ENCODE measurements at places on chromosomes 2 and 18.

DNA sequence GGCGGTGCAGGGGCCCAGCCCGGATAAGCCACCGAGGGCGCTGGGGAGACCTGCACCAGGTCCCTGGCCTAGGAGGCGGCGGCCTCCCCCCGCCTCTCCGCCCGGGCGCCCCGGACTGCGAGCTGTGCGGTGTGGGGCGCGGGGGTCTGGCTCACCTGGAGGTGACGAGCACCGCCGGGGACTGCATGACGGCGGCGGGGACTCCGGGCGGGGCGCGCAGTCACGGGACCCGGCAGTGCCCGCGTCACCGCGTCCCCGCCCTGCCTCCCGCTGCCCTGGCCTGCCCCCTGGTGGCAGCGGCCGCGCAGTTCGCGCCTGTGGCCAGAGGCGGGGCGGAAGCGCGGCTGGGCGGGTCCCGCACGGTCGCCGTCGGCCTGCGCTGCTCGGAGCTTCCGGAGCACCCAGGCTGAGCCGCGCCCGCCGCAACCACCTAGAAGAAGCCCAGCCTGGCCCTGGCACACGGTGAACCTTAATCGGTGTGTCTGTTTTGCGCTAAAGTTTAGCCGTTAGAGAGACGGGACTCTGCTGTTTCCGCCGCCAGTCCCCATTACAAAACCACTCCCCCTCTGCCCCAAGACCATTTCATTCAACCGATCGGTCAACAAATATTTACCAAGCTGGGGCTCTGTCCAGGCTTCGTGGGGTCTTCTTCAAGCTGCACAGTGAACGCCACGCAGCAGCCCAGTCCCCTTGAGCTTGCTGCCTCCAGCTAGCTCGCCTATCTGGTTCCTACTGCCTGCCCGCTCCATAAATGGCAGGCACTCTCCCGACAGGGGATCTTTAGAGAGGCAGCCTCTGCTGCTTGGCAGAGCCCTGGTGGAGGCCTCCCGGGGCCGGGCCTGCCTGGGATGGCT, at the start of gene HS1BP3:
TSS of gene HS1BP3 (minus strand) at position 222 of the 854 bp plus-strand sequence. CDS start at position 187, 35 bp downstream.
- DNase-seq = peak; percentile 71

GRCh38 chr18:22349317-22349898, 68.3 kb downstream of the CTAGE1 start:
- DNase-seq = no peak

DNA sequence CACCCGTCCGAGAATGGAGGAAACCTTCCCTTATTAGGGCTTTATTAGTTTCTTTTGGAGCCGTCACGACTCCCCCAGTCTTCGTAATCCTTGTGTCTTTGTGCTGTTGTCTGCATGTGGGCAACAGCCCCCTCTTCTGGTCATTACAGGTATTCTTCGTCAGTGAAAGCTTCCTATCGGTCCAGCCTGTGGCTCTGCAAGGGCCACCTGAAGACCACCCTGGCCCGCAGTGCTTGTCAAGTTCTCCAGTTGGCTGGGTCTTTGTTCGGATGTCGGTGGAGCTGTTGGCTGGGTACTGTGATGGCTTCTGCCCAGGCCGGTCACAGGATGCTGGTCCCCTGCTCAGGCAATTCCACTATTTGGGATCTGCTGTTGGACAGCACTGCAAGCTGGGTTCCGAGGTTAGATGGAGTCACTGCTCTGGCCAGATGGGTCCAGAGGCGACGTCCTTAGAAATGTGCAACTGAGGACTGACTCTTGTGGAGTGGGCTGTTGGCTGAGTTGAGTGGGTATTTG, 19.2 kb downstream of the E2F6 start:
- peak; percentile 17 for DNase-seq

GRCh38 chr2:83894976-83895375, 564.1 kb downstream of the SUCLG1 start:
- DNase-seq = no peak

GRCh38 chr18:8967573-8967972, 134.9 kb upstream of the NDUFV2 start:
- DNase-seq = no peak

GRCh38 chr2:168210895-168211570, 36.4 kb downstream of the STK39 start:
- no peak for DNase-seq

- DNase-seq = no peak
Measured at GRCh38 chr2:241139531-241140444, 9.5 kb downstream of the PASK start.

DNA sequence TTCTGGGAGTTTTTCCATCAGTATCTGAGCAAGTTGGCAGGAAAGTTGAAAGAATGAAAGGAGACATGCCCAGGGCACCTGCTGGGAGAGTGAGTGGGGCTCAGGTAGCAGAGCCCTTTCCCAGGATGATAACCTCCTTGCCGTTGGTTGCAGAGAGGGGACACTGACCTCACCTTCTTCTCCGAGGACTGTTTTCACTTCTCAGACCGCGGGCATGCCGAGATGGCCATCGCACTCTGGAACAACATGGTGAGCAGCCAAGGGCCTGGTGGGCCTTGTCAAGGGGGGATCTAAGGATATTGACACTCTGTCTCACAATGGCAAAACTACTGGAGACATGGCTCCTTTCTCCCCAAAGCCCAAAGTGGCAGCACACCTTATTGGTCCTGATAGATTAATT, 118.8 kb upstream of the PPP1CB start:
- DNase-seq = no peak

DNA sequence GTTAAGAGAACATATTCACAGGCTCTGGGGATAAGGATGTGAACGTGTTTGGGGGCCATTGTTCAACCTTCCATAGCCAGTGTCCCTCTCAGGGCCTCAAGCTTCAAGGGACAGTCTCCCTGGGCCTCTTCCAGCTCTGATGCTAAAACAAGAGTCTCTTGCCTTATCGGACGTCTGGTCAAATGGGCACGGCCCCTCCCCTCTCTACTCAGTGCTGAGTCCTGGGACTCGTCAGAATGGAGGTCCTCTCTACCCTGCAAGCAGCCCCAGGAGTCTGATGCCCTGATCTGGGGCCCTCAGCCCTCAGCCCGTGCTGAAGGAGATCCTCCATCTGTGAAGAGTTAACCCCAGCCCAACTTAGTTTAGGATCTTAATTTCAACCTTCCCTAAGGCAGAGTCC, 198.2 kb downstream of the ZFP36L2 start:
- DNase-seq = no peak

DNA sequence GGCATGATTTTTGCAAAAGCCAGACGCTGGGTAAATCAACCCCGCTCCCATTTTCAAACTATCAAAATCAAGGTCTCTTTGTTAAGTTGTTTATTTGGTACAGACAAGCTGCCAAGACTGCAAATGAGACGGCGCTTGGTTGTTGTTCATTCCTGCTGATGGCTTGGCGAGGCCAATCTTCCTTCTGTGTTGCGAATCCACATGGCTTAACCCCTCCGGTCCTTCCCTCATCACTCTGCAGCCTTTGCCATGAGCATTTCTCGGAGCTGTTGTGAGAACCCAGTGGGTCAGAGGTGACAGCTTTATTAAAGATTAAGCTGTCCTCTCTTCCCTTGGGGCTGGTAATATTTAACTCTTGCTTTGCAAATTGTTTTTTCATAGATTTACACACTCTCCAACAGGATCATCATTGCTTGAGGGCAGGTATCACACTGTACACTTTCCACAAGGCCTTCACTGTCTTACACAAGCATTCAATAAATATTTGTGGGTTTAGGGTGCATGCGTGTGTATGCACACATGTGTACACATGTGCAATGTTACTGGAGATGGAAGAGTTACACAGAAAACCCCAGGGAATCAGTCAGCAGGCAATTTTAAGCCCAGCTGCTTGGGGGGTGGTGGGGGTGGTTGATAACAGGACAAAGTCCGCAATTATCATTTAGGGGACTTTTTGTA, 27.8 kb upstream of the KCNF1 start:
- DNase-seq = no peak

DNA sequence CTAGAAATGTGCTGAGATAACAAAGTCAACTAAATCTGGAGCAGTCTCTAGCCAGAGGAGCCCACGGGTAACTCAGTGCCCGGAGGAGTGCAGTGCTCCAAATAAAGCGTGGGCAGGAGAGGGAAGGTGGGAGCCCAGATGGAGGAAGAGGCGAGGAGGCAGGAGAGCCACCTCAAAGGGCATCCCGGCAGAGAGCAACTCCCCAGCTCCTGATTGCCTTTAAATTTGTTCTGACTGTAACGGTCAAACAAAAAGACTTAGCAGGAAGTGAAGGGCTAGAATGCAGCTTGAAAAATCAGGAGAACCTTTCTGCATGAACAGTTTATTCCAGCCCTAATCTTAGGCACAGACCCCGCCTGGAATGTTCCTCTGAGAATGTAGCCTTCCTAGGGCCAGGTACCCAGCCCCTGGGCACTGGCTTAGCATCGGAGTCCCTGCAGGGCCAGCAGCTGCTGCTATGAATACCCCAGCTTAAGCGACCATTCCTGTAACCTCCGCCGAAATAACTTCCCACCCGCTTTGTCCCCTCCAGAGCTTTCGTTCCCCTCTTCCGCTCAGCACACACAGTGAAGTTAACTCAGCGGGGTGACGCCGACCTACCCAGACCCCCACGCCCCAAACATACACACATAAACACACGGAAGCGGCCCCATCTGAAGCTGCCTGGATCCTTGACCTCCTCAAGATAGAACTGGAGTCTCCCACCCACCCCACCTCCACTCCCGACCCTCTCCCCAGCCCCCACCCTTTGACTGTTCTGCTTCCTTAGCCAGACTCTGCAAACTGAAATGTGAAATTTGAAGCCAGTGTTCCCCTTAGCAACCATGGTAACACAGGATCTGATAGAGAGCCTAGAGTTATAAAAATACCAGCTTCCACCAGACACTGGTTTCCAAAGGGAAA, 123.2 kb downstream of the SMAD7 start:
- DNase-seq = no peak

DNA sequence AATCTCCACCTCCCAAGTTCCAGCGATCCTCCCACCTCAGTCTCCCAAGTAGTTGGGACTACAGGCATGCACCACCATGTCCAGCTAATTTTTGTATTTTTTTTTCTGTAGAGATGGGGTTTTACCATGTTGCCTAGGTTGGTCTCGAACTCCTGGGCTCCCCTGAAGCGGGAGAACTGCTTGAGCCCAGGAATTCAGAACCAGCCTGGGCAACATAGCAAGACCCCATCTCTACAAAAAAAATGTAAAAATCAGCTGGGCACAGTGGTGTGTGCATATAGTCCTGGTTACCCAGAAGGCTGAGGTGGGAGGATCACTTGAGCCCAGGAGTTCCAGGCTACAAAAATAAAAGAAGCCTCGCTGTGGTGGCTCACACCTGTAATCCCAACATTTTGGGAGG, 12.0 kb upstream of the ZNF532 start:
- no peak for DNase-seq

DNA sequence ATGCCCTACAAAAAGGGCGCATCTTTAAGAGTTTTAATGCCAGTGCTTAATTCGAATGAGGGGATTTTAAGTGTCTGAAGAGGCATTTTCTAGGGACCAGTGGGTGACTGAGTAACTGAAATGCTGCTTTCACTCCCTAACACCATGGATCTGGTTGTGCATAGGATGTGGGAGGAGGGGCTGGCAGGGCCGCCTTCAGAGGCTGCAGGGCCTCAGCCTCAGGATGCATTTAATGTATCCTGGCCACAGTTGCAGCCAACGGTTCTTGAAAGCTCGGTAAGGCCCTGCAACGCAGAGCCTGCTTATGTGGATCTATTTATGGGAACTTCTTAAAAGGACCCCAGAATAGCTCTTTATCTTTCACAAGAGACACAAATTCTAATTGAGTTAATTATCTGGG, 25.8 kb upstream of the IL18RAP start:
- no peak for DNase-seq

DNA sequence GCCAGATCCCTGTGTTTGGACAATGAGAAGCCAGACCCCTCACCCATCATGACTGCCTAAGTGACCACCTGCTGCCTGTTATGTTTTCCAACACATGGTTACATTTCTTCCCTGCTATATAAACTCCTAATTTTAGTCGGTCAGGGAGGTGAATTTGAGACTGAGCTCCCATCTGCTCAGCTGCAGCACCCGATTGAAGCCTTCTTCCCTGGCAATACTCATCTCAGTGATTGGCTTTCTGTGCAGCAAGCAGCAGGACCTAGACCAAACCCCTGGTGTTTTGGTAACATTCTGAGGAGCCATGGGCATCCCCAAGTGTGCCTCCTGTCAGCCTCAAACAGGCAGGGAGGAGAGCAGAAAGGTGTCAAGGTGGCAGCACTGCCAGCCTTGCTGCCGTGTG, 141.2 kb downstream of the CD8B2 start:
- DNase-seq = no peak

GRCh38 chr2:198004921-198005829, 200.8 kb downstream of the PLCL1 start:
- peak; percentile 13 for DNase-seq

DNA sequence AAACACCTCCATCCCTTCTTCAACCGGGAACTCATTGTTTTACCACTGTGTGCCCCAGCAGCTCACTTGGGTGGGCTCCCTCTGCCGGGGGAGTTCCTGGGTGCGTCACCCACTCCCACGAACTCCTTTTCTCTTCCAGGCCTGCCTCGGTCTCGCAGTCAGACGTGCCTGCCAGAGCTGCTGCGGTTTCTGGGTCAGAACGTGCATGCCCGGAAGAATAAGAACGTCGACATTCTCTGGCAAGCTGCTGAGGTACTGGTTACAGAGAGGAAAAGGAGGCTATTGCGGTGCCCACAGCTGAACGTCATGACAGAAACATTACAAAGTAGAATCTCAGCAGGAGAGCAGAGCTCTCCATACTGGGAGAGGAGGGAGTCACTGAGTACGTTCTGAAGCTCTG, 35.6 kb downstream of the COA5 start:
- no peak for DNase-seq

- no peak for DNase-seq
Measured at GRCh38 chr2:179272406-179273192, 8.0 kb upstream of the SESTD1 start.

DNA sequence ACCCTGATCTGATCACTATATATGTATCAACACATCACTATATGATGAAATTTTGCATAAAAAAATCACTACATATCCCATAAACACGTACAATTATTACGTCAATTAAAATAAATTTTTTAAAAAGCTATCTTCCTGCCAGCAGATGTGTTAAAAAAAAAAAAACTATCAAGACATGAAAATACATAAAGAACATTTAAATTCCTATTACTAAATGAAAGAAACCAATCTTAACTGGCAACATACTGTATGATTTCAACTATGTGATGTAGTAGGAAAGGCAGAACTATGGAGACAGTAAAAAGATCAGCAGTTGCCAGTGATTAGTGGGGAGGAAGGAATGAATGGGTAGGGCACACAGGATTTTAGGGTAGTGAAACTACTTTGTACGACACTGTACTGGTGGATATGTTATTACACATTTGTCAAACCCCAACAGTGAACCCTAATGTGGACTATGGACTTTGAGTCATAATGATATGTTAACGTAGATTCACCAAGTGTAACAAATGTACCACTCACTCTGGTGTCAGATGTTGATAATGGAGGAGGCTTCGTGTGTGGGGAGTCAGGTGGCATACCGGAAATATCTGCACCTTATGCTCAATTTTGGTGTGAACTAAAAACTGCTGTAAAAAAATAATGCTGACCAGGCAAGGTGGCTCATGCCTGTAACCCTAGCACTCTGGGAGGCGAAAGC, 27.4 kb downstream of the USP34 start:
- DNase-seq = no peak

DNA sequence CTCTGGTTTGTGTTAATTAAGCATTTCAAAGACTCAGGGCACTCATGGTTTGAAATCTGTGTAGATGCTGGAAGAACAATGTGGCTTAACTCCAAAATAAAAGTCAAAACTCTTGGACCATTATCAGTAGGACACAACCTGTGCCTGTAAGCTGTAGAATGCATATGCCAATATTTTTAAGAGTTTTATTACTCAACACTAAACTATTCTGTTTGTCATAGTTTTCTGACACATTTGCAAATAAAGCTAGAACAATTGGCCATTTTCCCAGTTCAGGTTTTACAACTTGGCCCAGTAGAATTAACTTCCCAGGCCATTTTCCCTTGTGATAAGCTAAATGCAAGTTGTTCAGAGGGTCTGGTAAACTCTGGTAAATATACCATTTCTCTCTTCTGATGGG, 713.1 kb downstream of the CBLN2 start:
- DNase-seq = no peak

All from stimulated activated CD4-positive, alpha-beta T cell treated with anti-CD3 and anti-CD28 coated beads, TNF-alpha, amount 100 ng/mL, for 24 hours (primary cell).